Activated CD4-positive, CD25-positive, alpha-beta regulatory T cell (primary cell): ENCODE measurements at places on chromosomes 11 and 22.

DNA sequence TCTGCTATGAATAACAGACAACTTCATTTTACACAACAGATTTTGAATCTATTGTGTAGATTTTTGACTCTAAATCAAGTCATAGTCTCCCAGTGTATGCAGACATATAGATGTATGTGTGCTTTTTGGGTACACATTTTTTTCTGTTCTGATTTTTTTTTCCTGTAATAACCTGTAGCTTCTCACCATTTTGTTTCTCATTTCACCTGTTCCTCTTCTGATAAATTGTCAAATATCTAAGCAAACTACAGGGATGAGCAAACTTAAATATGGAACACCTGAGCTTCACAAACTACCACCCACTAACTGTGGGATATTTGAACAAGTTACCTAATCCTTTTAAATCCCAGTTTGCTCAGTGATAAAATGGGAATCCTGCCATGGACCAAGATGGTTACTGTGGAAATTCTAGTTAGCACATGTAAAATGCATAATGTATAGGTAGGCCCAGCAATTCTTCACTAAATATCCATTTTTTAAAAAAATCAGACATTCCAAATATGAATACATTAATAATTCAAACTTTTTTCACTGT is 15.7 kb downstream of the LGR4 start:
- no peak for DNase-seq

DNA sequence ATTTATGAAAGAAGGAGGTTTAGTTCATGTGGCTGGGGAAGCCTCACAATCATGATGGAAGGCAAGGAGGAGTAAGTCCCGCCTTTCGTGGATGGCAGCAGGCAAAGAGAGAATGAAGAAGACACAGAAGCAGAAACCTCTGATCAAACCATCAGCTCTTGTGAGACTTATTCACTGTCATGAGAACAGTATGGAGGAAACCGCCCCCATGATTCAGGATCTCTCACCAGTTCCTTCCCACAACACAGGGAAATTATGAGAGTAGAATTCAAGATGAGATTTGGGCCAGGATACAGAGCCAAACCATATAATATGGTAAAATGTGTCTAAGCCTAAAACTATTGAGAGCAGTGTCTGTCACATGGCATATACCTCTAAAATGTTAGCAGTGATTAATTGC is 503.8 kb upstream of the CCDC179 start:
- DNase-seq, result no peak

DNA sequence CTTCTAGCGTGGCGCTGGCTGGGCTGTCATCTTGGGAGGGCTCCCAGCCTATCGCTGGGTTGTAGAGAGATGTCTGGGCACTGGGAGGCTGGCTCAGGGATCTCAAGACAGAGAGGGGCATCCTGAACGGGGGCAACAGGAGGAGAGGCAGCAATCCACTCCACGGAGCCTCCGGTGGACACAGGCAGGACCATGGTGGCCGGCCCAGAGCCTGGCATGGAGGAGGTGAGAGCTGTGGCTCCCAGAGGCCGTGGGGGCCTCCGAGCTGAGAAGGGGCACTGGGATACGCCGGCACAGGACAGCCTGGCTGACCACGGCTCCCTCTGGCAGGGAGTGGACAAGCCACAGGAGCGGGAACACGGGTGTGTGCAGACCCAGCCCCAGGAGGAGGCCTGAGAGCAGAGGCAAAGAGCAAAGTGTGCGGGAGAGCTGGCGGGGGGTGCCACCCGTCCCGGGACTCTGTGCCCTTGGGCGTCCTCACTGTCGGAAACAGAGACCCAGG is 9.1 kb downstream of the MRGPRF start:
- no peak for DNase-seq

- DNase-seq, result no peak
These were observed 6.3 kb upstream of the ABTB2 start for GRCh38 chr11:34364102-34364501.

DNA sequence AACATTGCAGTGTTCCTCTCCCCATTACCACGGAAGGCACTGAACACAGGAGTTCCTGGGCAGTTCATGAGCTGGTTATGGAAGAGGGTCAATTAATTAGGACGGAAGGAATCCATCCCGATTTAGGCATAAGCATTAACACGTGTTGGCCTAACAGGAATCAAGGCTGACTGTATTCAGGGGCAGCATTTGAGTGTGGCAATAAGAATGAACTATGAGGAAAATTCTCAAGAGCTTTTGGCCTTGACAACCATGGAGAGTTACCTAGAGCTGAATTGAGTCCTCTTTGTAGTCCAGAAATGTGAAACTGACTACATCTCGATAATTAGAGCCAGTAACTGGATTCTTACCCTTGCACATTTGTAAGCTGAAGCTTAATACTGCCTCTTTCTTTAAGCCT is 82.4 kb upstream of the CRTAM start:
- DNase-seq, result no peak

DNA sequence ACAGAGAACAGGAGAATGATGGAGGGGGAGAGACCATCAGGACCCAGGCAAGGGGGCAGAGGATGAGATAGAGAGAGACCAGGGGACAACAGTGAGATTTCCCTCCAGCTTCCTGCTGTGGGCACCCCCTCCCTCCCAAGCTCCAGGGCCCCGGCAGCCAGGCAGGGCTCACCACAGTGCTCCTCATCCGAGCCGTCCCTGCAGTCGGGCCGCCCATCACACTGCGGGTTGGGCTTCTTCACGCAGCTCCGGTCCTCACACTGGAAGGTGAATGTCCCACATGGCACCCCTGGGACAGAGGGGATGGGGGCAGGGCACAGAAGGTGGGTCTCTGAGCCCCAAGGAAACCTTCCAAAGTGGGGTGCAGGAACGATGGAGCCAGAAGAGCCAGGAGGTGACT is 19.2 kb downstream of the KCTD17 start:
- DNase-seq, result no peak
